Stimulated activated CD4-positive, alpha-beta T cell treated with anti-CD3 and anti-CD28 coated beads, Interleukin-4, amount 100 ng/mL, for 24 hours (primary cell): ENCODE measurements at places on chromosomes 11 and 22.

DNA sequence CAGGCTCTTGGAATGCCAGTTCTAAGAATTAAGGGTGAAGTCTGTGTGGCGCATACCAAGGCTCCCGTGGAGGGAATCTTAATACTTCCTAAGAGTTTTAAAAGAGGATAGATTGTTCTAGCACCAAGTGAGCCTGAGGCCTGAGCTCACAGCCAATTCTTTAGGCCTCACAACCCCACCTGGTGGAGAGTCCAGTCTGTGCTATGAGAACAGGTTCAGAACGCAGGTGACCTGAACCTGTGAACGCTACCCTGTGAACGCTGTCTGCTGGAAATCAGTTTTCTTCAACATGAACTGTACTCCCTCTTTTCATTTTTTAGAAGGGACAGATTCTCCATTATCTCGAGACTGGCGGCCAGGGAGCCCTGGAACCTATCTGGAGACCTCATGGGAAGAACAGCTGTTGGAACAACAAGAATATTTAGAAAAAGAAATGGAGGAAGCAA, 43.2 kb upstream of the DLAT start:
- DNase-seq, result peak; percentile 70

DNA sequence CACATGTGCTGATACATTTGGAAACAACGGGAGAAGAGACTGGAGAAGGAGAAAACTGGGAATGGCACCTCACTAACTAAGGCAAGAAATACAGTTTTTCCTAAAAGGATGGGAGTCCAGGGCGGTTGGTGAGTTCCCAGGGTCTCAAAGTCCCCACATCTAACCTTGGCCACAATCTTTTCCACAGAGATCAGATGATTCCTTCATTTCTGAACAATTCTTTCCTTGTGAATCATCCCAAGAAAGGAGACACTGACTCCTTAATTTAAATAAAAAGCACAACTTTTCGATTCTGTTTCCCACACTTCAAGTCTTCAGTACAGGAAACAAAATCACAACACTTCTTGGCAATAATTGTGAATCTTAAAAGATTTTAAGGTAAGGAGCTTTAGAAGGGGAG, 384.7 kb downstream of the DCDC1 start:
- DNase-seq, result no peak

- no peak for DNase-seq
These were observed 1291.0 kb upstream of the CNTN5 start for GRCh38 chr11:97729546-97730272.

DNA sequence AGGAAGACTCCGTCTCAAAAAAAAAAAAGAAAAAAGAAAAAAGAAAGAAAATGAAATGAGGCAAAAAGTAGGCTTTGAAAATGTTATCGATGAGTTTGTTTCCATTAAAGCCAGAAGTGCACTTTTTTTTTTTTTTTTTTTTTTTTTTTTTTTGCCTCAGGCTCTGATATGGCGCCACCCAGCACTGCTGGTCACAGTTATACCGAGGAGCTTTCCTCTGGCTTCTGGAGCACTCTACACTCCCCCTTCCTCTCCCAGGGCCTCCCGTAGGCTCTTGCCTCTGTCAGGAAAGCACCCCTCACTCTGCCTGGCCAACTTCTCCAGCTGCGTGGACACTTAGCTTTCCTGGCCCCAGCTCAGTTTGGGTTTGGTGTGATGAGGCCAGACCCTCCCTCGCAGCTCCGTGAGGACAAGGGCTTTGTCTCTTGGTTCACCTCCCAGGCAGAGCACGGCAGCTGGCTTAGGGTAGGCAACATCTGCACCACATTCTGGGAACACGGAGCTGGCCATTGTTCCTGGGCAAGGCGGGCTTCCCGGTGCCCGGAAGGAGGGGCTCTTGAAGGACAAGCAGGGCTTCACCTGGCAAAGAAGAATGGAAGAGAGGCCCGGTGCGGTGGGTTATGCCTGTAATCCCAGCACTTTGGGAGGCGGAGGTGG, 16.9 kb downstream of the FADS2 start:
- DNase-seq, result no peak

DNA sequence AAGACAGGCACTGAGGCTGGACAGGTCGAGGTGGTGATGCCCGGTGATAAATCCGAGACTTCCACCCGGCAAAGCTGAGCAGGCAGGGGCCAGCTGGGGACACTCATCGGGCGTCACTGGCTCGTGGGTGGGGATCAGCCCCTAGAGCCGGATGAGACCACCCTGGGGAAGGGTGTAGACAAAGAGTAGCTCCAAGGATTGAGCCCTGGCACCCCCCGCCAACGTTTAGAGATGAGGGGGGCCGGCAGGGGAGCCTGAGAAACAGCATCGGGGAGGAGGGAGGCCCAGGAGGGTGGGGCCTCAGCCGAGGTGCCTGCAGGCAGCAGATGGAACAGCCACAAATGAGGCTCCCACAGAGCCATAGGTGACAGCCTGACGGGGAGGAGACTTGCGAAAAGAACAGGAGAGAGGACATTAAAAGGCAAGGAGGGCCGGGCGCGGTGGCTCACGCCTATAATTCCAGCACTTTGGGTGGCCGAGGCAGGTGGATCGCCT, 27.4 kb upstream of the CBX7 start:
- DNase-seq, result no peak
